ENCODE measurements at places on chromosomes 3 and 15. TPM values are rescaled to one million over a fixed set of nuclear protein-coding genes. Genes with fewer than 3 reads are reported as not detected.

The RGMA gene
- total RNA-seq = 32.5 TPM

The TP63 gene
- total RNA-seq = not detected

DNA sequence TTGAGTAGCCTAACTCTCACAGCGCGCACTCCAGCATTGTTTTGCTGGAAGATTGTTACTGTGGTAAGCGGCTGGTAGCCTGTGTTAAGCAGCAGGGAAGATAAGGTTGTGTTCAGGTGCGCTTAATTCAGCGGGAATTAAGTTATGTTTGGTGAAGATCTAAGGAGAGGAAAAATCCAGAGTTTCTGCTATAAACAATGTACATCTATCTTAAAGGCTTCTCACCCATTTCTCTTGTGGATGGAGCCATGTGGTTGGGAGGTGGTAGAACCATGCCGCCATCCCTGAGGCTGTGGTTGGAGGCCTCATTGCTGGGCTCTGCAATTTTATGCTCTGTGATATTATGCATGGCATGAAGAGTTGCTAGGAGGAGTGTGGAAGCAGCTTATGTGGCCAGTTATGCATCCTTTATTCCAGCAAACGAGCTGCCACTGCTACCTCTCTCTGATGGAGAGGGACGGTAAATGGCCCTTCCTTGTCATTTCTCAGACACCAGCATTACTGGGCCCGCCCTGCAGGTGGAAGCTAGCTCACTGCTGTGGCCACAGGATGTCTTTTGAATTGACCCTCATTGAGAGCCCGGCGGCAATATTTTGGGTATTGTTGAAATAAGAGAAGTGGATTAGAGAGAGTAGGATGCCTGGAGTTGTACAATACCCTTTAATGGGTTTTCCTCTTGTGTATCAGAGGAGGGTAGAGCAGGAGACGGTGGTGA lies 1.3 kb downstream of the MINAR1 start:
- no peak overlapping the region for H3K4me3 ChIP-seq
- peaks cover 13% of the 10 kb centered on the region for H3K4me1 ChIP-seq
- no peaks in the 10 kb centered on the region for H3K36me3 ChIP-seq
- peaks cover 78% of the 10 kb centered on the region for H3K27me3 ChIP-seq
- no peak overlapping the region for H3K27ac ChIP-seq

GRCh38 chr15:66489179-66489791 lies 8.3 kb downstream of the SNAPC5 start:
- no peak for DNase-seq
- H3K27me3 ChIP-seq = no peaks in the 10 kb centered on the region
- no peaks in the 10 kb centered on the region for H3K4me1 ChIP-seq
